Hematopoietic multipotent progenitor cell (in vitro differentiated cells): ENCODE measurements at places on chromosomes 16 and 17.

DNA sequence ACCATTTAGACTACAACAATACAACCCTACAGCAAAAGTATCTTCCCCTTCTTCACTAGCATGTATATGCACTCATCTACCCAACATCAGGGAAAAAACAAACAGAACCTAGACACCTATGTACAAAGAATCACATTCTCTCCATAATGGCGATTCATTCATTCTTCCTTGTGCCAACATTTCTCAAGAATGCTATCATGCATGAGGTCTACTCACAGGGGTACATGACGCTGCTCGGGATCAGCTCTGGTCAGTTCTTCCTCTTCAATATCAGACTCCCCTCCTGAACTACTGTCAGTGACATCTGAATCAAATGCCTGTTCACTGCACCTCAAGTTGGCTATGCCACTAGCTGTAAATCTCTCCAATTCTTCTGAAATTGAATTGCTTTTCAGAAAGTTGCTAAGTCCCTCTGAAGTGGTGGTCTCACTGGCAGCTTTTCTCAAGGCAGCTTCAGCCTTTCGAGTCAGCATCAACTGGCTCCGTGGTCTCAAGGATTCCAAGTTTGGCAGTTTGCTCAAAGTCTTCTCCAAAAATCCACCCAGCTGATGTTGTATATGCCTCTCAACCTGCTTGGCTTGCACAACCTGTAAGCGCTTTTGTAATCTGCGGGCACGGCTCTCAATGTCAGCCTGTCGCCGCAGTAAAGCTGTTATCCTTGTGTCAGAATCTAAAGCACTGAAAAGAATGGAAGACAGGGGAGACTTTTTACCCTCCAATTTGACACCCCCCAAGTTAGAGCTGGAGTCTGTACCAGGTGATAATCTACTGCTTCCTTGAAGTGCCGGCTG lies 22.4 kb downstream of the KANSL1 start:
- no peak for DNase-seq

- no peak for DNase-seq
Observed at GRCh38 chr16:73317321-73317857, 269.5 kb upstream of the ZFHX3 start.

- DNase-seq: peak; percentile 17
Observed at GRCh38 chr16:28108590-28109247, 45.2 kb upstream of the GSG1L start.

DNA sequence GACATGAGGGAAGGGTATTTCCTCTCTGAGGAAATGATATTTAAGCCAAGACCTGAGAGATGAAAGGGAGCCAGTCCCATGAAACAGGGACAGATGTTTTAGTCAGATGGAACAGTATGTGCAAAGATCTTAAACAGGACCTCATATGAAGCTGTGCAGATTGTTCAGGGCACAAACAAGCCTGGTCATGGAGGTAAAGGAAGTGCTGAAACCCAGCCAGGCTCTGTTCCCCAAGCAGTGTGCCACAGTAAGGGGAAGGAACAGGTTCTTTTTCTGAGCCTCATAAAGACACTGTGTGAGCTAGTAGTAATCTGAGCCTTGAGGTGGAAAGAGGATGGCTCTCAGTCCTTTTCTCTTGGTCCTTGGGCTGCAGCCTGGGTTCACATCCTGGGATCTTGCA lies 159.9 kb downstream of the ANKFN1 start:
- peak; percentile 36 for DNase-seq

- DNase-seq: no peak
Observed at GRCh38 chr16:64627288-64627687, 494.6 kb downstream of the CDH11 start.

DNA sequence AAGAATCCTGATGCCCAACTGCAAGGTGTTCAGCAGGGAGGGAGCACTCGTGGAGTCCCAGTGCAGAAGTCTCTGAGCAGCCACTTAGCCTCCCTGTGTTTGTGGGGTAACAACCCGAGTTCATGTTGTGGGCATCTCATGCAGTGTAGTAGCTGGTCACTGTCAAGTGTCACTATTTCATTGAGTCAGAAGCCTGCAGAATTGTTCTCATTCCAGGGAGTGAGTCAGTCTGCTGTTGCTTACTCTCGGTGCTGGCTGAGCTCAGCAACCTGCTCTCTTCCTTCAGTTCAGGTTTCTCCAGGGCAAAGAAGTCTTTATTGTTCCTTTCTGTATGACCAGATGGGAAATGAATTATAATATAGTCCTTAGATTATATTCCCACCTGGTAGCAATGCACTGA lies 24.1 kb downstream of the HMOX2 start:
- DNase-seq: no peak

- no peak for DNase-seq
Observed at GRCh38 chr17:2108170-2108569, 53.3 kb downstream of the HIC1 start.

DNA sequence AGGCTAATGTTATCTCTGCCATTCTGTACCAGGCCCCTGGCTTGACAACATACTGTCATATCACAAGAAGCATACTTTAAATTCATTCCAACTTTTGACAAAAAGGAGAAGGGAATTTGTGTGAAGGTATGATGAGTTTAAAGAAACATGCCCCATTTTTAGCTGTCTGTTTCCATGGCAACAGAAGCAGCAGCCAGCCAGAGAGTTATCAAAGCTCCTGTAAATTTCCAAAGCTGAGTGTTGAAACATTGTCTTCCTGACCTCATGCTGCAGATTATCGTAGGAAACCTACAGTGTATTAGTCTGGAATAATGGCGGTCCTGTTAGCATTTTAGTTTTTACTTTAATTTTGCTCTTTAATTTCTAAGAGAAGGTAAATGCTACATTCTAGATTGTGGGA lies 124.9 kb downstream of the MRTFB start:
- no peak for DNase-seq

DNA sequence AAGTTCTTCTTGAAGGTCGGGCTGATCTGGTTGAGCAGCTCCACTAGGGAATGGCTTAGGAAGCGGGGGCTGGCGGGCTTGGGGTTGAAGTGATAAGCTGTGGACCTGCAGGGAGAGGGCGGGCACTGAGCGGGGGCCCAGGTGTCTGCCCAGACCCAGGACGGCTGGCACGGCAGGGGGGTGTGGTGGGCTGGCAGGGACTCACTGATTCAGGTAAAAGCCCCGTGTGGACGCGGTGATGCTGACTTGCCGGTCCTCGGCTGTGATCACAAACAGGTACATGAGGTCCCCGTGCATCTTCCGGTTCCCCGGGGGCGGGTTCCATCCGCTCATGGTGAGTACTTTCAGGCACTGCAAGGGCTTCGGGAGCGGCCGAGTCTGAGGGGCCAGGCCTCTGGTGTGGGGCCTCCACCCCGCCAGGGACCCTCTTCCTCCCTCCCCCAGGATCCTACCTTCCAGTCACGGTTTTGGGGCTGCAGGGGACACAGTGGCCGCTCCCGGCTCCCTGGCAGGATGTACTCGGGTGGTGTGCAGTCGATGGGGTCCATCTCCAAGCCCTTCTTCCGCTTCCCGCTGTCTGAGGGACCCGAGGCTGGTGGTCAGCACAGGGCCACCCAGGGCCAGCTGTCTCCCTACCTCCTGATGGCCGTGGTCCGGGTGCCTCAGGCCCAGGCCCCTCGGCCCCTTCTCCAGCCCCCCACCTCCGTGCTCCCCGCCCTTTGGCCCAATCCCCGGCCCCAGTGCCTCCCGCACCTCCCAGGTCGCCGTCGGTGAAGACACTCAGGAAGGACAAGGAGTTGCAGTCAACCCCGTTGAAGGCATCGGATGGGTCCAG lies 10.2 kb downstream of the CLUH start:
- DNase-seq: no peak

DNA sequence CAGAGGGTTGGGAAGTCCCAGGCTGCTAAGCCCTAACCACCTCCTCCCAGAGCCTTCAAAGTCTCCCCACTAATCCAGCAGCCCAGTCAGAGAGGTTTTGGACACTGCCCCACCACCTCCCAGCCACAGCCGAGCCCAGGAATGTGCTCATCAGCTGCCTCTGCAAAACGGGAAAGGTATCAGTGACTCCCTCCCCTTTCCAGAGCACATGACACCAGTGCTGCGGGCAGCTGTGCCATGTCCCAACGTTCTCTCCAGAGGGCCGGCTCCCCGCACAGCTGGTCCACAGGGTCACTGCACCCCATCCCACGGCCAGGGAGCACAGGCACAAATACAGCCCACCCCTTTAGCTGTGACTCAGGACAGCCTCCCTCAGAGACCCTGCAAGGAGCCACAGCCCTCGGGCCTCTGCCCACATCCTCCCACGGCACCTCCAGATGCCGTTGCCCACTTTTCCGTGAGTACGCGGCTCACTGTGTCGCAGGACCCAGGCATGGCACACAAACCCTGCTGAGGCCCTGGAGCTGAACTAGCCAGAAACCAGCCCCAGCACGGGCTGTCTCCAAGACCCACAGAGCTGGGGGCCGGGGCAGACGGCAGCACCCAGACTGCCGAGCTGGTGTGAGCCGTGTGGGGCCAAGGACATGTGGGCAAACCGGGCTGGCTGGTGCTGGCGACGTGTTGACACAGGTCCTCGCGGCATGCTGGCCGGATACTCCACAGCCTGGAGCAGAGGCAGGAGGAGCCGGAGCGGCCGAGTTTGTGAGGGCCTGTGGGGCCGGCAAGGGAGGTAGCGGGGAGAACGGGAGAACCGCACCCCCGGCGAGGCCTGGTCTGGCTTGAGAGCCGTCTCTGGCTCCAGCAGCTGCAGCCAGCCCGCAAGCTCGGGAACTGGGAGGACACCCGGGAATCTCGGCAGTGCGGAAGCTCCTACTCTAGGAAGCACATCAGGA lies 6.3 kb upstream of the PPP1R27 start:
- no peak for DNase-seq

GRCh38 chr16:49742428-49743202 lies 113.3 kb downstream of the ZNF423 start:
- no peak for DNase-seq

GRCh38 chr17:76968707-76969597 lies 100.7 kb downstream of the MGAT5B start:
- no peak for DNase-seq

- DNase-seq: no peak
Observed at GRCh38 chr16:49810831-49811230, 45.1 kb downstream of the ZNF423 start.

DNA sequence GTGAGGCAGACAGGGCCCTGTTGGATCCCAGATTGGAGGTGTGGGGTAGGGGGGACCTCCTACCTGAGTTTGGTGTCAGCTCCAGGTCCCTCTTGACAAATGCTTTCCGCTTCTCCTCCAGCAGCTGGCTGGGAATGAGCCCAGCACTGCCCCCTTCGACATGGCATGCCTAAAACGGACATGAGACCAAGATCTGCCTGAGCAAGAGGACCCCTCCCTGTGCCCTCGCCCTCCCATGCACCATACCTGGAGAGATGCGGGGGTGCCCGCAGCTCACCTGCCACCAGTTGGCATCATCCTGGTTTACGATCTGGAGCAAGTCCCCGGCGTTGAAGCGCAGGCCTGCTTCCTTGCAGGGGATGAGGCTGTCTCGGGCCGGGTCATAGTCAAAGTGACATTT lies 26.2 kb downstream of the MPP2 start:
- no peak for DNase-seq

GRCh38 chr17:19579867-19580565 lies 46.4 kb downstream of the SLC47A1 start:
- DNase-seq: peak; percentile 34

DNA sequence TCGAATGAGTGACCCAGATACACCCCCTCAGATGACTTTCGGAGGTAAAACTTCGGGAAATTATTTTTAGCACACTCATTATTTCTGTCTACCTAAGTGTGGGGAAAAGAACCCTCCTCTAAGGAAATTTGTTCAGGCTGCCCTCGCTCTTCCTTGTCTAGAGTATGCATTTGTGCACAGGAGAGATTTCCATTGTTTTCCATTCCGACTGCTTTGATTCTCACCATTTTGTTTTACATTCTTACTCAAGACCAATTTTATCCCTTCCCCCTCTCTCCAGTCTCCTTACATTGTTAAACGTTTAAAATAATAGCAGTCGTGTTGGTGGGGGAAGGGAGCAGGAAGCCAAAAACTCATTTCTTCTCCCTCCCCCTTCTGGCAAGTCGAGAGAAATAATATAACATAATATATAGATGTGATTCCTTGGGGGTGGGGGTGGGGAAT lies 1.5 kb upstream of the CHD3 start:
- DNase-seq: no peak

DNA sequence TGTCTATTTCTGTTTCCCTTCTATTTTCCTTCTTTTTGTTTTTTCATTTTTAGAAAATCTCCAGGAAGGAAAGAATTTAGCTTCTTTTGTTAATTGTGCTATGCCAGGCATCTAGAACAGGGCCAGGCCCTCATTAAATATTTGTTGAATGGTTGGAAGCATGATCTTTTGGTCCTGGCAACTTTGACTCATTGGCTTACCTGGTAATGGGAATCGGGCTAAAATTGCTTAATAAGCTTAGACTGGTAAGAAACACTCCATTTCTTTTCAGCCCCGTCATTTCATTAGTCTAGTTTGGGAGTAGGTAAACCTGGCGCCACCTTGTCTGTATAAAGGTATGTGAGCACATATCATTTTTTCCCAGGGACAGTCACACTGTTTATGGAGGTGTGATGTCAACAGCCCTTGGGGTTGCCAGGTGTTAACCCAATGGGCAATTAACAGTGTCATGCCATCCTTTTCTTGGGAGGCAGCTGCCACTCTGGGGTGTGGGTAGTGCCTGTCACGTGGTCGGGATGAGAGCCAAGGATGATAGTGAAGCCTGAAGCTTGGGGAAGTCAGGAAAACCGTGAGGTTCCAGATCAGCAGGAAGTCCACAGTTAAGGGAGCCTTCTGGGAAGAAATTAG lies 9.5 kb upstream of the NDEL1 start:
- DNase-seq: no peak

DNA sequence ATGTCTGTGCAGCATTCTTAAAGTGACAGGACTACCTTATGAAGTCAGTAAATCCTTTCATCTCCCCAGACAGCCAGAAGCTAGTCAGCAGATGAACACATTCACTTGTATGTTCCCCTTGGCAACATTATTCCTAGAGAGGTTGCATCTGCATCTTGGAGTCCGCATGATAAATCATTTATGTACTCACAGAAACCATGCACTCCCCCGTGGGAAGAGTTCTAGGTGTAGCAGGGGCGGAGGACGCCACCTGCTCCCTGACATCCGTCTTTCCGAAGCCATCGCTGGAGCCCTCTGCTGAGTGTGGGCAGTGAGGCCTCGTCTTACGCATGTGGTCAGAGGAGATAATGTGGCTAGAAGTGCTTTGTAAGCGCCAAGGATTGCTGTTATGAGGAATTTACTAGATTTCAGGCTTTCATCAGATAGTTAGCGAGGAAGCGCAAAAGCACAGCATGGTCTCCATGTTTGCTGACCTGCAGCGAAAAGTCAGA lies 144.5 kb downstream of the RPTOR start:
- no peak for DNase-seq
